ENCODE measurements at places on chromosomes 3 and 15. TPM values are rescaled to one million over a fixed set of nuclear protein-coding genes. Genes with fewer than 3 reads are reported as not detected.

Gene ENTPD3
- not detected for total RNA-seq

Gene SH3GL3
- not detected for total RNA-seq

- DNase-seq, result no peak
Measured at GRCh38 chr15:76116138-76116885, 56.5 kb downstream of the TMEM266 start.

Gene CHRFAM7A
- 4.4 TPM for total RNA-seq

Gene SMAD3
- total RNA-seq, result 23.2 TPM

DNA sequence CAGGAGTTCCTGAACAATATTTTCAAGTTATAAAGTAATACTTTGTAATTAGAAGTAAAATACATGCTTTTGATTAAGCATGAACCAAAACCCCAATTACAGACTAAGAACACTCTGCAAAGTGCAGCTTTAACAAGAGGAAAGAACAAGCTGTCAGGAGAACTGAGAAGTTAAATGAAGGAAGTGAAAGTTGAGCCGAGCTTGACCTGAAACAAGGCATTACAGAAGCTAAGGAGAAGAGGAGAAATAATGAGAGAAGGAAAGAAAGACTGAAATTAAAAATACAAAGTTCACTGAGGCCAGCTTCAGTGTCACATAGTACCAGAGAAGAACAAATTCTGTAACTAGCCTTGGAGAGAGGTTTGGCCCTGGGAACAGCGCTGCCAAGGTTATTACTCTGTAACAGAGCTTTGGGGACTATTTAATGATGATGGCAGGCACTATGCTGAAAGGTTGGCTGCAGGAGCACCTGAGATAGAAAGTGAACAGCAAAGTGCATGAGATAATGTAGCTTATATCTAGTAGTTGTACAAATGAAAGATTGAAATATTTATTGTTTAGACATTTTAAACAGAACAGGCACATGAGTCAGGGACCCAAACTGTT lies 241.9 kb upstream of the PEX5L start:
- DNase-seq, result no peak

Gene RTP1
- total RNA-seq, result not detected

DNA sequence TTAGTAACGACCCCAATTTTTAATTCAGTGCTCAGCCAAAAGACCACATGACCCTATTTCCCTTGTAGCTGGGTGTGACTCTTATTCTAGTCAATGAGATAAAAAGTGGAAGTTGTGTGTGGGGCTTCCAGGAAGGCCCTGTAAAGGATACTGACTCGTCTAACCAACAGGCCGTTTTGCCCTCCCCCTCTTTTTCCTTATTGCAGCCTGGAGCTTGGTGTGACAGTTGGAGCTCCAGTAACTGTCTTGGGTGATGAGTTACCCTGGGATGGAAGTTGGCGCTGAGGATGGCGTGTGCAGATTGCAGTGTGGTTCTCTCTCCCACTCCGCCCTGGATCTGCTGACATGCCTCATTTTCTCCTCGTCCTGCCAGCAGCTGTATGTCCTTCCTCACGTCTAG lies 209.3 kb upstream of the PROK2 start:
- no peak for DNase-seq

Gene PIERCE2
- 2.7 TPM for total RNA-seq

- DNase-seq, result no peak
Measured at GRCh38 chr3:139548801-139549200, 9.3 kb upstream of the RBP1 start.

Gene CNTN3
- total RNA-seq, result 2.1 TPM

Gene SOX14
- not detected for total RNA-seq

- DNase-seq, result no peak
Measured at GRCh38 chr3:177569875-177570657, 372.8 kb upstream of the TBL1XR1 start.

Gene LRRN1
- 2.2 TPM for total RNA-seq

DNA sequence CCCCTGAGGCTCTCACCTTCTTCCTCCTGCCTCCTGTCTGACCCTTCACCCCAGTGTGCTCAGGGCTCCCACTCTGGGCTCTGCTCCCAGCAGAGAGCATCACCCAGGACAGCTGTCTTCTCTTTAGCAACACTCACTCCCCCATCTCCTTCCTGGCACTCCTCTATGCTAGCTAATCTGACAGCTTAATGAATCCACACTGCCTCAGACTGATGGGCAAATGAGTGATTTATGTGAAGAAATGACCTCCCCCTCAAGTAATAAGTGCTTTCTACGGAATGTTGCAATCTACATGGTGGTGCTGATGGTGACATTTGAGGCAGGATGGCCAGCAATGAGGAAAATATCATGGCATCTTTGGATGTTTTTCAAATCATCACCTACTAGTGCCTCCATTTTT lies 83.6 kb downstream of the LSM3 start:
- no peak for DNase-seq

- DNase-seq, result no peak
Measured at GRCh38 chr3:136305879-136306278, 55.7 kb downstream of the PCCB start.

Gene INTS14
- total RNA-seq, result 33.0 TPM

DNA sequence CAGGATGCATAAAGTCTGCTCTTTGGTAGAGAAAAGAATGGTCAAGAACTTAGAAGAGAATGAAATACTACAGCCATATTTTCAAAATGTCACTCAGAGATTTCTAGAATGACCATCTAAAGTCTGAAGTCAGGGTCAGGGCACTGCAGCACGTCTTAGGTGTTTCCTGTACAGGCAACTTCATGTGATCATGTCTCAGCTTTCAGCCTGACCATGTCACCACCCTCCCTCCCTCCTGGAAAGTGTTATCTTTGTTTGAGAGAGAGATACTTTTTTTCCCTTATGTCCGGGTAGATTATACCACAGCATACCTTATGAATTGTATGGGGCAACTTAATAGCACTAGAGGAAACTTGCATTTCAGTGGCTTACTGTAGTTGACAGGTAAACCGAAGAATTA lies 558.0 kb upstream of the TGFBR2 start:
- no peak for DNase-seq

DNA sequence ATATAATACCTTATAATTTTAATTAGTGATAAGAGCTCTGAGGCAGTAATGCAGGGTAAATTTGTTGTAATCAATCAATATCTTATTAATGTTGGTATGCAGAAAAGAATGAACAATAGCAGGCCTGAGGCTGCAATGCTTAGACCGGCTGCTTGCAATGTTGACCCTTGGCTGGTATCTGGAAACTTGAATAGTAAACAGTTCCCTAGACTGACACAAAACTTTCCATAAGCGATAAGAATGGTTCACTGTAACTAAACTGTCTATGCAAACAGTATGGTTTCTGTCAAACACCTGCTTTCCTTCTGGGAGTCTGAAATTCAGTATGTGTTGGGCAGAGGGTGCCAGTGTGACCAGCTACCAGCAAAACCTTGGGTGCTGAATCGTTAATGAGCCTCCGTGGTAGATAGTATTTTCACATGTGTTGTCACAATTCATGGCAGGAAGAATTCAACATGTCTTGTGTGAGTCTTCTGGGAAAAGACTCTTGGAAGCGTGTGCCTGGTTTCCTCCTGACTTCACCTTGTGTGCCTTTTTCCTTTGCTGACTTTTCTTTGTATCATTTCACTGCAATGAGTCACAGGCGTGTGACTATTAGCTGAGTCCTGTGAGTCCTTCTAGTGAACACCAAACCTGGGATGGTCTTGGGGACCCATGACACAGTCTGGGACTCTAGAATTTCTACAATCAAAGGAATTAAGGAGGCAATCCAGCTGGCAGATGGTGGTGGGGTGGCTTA lies 30.7 kb upstream of the CLRN1 start:
- no peak for DNase-seq

DNA sequence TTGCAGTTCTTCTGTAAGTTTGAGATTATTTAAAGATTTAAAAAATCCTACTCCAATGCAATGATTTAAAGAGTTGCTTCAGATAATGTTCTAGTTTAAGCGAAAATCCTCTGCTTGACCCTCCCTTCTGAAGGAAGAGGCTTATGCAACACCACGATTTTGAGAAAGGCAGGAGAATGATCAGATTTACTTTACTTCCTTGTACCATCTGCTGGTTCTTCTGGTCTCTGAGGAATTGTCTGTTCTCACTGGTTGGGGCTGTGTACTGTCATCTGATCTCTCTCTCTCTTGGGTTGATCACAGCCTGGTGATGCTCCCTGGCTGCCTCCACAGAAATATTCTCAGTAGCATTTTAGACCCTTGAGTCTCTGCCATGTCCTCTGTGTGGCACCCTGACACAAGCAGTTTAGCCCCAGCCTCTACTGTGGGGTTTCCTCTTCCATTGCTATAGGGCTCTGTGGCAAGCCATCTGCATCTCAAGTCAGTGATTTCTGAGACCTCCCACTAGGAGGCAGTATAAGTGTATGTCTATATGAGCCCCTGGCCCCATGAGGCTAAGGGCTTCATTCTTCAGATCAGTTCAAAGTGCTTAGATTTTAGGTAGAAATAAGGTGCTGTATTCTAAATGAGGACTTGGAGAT lies 50.8 kb upstream of the PLAAT1 start:
- DNase-seq, result no peak

DNA sequence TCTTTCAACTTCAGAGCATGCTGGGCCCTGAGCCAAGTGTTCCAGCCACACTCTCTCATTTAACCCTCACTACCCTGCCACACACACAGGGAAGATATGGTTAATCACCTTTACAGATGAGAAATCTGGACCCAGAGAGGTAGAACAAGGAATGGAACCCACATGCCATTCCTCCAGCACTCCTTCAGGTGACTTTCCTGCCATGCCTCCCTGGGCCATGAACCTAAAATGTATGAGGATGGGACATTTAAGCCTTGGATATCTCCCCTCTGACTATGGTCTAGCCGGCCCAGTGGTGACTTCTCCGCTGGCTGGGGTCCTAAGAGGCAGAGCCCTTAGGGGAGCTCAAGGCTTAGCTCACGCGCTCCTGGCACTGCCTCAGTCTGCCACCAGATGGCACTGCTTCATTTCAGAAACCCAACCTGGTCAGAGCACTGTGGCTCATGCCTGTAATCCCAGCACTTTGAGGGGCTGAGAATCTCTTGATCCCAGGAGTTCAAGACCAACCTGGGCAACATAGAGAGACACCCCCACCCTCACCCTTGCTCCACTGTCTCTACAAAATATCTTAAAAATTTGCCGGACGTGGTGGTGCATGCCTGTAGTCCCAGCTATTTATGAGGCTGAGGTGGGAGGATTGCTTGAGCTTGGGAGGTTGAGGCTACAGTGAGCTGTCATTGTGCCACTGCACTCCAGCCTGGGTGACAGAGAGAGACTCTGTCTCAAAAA lies 2.2 kb upstream of the DCAF1 start:
- DNase-seq, result peak; percentile 70

Gene ACTC1
- 7.1 TPM for total RNA-seq

DNA sequence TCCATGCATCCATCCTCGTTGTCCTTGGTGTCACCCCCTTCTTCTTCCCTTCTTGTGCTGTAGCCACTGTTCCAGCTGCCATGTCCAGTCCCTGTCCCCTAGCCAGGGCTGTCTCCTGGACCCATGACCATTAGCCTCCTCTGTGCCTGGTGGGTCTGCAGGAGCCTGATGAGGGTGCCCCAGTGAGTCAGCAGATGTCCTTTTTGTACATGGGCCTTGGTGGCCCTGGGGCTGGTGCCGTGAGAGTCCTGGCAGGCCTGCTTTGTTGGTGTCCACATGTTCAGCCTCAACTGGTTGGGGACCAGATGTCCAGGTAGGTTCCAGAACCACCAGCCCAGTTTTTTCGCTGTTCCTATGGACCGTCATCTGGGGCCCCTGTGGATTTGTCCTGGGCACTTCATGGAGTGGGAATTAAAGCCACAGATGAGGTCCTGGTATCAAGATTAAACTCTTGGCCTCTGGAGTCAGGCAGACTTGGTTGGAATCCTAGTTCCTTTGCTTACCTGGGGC lies 66.1 kb downstream of the FBLN2 start:
- peak; percentile 60 for DNase-seq

GRCh38 chr3:82707035-82707434 lies 945.6 kb upstream of the GBE1 start:
- peak; percentile 47 for DNase-seq

Gene STARD5
- total RNA-seq, result 5.3 TPM

DNA sequence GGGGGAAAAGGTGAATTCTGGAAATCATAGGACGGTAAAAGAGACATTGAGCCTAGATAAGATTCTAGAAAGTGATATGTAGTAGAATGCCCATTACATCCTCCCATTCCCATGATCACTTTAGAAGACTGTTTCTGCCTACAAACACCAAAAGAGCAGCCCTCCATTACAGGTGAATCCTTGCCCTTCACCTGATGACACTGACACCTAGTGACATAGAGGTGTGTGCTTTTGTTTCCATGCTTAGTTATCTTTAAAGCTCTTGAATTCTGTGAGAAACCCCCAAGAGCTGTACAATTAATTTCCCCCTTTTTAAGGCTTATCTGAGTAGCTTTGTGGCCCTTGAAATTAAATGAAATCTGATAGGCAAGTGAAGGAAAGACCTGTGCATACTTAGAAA lies 8.3 kb upstream of the BBX start:
- DNase-seq, result no peak

GRCh38 chr3:38121832-38122461 lies 15.0 kb downstream of the ACAA1 start:
- no peak for DNase-seq

- DNase-seq, result no peak
Measured at GRCh38 chr15:74712311-74712710, 13.0 kb downstream of the CYP1A1 start.

Gene GHSR
- not detected for total RNA-seq

DNA sequence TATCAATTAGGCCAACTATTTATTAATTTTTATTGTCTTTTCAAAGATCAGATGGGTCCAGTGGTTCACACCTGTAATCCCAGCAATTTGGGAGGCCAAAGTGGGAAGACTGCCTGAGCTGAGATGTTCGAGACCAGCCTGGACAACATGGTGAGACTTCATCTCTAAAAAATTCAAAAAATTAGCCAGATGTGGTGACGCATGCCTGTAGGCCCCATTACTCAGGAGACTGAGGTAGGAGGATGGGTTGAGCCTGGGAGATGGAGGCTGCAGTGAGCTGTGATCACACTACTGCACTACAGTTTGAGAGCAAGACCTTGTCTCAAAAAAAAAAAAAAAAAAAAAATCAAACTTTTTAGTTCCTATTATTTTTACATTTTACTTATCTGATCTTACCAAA lies 8.2 kb downstream of the AP3S2 start:
- DNase-seq, result no peak

DNA sequence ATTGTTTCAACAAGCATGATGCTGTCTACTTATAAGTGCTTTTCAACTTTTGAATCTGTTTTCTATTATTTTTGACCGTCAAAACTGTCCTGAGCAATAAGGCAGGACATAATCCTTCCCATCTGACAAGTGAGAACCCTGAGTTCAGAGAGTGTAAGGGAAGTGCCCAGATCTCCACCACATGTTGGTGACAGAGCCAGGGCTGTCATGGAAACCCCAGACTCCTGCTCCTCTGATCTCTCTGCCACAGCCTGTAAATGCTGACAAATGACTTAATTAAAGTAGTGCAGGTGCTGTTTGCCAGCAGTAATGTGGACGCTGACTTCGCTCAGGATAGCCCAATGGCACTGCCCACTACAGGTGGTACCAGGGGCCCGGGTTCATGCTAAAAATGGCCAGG lies 40.3 kb downstream of the SPSB4 start:
- no peak for DNase-seq

DNA sequence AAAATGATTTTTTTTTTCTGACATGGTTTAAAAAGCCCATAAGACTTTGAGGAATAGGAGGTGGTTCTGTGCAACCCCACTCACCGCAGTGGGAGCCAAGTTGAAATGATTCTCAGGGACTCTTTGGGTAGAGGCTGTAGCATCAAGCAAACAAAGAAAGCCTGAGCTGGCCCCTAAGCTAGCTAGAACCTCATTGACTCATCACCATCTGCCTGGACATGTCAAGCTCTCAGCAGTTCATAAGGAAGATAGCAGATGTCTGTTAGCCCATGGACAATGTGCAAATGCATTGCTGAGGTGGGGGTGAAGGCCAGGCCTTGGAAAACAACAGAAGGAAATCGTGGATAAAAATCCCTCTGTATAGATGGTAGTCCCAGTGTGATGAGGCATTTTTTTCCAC lies 234.8 kb downstream of the NR2F2 start:
- no peak for DNase-seq

All from chondrocyte (in vitro differentiated cells).